ENCODE measurements at places on chromosomes 7 and 10.

DNA sequence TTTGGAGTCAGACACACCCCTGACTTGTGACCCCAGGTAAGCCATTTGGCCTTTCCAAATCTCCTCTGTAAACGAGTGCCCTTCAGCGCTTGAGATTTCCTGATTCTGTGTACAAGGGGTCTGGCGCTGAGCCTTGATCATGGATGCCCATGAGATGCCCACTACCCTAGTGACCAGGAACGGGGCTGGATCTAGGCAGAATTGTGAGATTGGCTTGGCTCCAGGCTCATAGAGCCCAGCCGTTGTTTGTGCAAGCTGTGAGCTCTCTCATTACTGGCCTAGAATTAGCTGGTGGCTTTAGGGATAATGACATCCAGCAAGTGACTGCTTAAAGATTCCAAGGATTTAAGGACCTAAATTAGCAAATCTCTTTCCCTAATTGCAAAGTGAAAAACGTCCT lies 84.9 kb downstream of the CAMK1D start:
- no peak for DNase-seq

DNA sequence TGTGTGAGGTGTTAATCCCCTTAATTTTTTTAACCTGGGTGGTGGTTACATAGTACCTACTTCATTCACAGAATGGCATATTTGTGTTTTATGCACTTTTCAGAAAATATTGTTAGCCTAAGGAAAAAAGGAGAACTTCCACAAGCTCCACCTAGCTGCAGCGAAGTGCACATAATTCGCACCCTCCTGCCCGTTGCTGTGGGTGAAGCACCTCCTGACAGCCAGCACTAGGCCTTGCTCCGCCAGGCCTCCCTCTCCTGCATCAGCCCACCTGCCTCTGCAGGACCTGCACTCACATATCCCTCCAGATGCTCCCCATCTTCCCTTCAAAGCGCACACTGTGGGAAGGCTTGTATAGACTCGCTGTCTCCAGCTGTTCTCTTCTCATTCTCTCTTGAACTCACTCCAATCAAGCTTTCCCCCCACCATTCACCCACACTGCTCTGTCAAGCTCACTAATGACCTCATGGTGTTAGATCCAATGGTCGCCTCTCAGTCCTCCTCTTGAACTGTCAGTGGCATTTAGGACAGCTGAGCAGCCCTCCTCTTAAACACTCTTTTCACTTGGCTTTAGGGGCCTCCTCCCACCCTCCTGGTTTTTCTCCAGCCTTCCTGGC lies 20.7 kb upstream of the GRID1 start:
- no peak for DNase-seq

DNA sequence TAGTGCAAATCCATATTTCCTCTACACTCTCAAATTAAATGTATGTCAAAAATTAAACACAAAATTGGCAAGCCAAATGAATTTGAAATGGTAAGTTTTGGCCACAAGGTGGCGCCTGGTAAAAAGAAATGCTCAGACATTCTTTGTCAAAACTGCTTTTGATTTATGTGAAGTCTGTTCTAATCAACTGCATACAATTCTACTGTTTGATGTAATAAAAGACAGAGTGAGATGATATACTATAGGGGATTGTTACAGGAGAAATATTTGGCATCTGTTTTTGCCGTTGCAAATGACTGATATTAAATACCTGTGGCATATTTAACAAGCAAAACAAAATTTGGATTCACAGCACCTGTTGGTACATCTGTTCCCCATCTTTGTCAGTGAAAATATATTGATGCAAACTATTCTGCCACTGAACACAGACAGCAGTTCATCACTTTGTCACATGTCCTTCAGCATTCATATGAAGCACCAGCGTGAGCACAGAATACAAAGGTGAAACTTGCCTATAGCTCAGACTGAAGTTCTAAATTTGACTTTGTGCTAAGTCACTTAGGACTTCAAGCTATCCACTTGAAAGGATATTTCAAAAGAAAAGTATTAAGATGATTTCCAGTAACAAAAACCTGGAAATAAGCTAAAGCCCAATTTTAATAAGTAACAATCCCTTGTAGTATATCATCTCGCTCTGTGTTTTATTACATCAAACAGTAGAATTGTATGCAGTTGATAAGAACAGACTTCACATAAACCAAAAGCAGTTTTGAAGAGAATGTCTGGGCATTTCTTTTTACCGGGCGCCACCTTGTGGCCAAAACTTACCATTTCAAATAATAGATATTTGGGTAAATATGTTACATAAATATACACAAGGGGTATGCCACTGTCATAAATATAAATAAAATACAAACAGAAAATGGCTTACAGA lies 10.2 kb upstream of the CH25H start:
- peak; percentile 55 for DNase-seq

- DNase-seq, result no peak
These were observed 135.8 kb downstream of the CAMK1D start for GRCh38 chr10:12484941-12485805.

DNA sequence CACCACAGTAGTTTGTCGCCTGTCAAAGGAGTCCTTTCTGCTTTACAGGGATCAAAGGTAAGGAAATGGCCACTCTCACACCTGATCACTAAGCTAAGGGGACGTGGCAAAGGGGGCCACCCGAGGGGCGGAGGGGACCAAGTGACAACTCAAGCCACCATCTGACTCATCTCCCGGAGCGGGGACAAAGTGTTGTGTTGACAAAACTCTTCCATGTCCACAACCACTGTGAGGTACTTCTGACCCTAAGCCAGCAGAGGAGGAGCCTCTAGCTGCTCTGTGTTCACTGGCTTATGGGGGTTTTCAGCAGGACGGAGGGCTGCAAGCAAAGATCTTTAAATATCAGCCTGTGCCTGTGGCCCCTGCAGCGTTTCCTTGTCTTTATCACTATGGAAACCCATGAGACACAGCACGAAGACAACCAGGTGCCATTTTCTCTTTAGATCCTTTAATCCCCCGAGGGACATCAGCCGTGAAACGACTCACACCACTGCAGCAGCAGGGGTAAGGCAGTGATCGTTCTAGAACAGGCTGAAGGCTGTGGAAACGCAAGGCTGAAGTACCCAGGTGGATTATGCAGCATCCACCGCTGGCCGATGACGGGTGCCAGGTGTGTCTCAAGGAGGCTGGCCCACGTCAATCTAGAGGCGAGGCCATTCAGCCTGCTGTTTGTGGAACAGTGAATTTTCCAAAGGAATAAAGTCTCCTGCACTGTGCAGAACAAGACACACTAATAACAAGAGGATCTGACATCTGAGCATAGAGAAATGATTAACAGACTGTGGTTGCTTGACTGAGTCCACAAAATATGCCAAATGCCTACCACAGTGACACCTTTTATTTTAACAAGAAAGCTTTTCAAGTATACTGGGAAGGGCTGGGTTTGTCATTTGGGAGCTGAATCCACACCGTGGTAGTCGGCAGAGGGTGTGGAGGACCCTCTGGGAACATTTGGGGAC lies 26.6 kb upstream of the DDC start:
- no peak for DNase-seq

DNA sequence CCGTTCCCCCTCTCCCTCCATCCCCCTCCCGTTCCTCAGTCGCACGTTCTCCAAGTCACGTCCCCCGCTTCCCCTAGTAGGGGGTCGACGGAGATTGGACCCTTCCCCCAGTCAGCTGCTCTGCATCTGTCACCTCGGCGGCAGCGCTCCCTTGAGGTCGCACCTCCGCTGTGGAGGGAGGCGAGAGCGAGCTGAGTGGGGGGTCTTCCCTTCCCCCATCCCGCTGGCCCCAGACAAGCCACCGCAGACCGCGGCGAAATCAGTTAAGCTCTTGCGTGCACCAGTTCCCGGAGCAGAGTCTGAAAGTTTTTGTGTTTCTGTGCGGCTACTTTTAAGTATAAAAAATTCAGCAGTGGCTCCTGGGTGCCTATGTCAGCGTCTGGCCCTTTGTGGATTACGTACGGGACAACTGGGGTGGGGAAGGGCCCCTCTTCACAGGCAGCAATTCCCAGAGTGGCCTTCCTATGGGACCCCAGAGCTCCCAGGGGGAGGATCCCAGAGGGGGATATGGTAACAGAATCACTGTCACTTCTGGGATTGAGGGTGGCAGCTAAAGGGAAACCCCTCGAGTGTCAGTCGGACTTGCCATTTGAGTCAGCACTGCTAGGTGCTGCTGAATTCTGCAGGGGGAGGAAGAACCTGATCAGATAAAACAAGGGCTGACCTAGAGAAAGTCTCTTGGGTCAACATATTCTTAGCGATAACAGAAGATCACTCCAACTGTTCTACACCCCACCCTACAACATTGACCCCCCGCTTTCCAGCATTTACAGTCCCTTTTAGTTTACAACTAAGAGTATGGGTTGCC lies 12.5 kb upstream of the DDIT4 start:
- DNase-seq, result no peak
